ENCODE measurements at places on chromosomes 1 and 21.

GRCh38 chr21:14862794-14863720, 201.7 kb downstream of the NRIP1 start:
- DNase-seq: no peak

DNA sequence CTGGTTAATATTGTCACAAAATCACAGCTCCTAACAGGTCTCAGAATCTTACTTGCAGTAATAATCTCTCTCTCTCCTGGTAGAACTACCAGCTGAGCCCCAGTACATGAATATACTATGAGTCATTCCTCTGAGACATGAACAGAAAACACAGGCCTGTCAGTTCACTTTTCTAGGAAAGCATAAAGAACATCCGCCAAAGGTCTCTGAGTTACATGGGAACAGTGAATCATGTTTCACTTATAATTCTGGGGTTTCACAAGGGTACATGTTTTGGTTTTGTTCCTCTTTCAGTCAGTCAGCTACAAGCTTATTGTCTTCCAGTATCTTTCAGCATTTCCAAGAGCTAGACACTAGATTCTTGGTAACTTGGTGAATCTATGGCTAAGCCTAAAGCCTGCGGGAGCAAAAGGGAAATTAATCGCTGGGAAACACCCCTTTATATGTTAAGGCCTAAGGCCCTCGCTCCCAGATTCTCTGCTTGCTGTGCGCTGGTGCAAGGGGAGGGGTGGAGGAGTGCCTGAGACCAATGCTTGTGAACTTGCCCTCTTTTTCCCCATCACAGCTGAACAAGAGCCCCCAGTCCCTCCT, 31.7 kb downstream of the IFNGR2 start:
- no peak for DNase-seq

GRCh38 chr1:230760360-230760827, 13.2 kb downstream of the CAPN9 start:
- DNase-seq: no peak

DNA sequence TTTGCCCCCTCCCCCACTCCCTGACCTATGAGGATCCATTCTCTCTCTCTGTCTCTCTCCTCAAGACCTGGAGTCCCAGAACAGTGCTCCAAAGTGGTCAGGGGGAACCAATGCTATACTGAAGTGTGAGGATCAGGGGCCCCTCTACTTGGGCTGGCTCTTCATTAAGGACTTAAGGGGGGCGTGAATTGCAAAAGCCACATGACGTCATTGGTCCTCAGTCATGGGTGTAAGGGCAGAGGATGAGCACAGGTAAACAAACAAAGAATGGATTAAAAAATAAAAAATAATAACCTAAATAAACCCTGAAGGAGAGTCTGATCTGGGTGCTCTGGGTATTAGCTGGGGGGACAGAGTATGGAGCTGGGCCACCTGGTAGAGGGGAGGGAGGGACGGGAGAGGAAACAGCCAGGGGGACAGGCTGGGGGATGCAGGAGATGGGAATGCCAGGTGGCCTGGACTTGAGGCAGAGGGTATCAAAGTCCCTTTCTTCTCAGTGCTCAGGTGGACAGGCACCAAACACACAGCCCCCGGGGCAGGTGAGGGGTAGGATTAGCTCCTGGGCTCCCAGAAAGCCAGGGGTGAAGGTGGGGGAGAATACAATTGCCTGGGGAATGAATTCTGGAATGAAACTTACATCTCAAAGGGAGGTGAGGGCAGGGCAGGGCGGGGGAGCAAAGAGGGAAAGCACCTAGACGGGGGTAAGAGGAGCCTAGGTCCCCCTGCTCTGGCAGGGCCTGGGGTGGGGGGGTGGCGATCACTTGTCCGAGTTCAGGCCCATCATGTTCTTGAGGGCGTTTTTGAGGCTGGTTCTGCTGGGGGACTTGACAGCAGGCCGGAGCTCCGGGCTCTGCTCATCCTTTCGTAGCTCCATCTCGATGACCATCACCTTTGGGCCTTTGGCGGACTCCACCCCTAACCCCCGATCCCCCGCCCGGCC, 4.6 kb downstream of the MPZ start:
- DNase-seq: no peak

DNA sequence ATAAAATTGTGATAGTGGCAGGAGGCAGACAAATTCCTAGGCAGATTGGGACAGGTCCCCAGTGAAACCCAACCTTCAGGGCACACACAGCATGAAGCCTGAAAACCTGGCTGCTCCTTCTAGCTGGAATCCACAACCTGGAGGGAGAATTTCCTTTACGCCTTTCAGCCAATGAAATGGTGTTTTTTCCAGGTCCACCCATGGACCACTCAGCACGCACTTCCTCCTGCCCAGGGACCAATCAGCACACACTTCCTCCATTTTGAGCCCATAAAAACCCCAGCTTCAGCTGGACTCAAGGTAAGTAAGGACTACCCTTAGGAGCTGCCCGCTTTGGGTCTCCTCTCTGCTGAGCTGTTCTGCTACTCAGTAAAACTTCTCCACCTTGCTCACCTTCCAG, 120.1 kb downstream of the AKT3 start:
- no peak for DNase-seq

- no peak for DNase-seq
These were observed 401.1 kb upstream of the CHRM3 start for GRCh38 chr1:238985312-238985711.

GRCh38 chr1:232561381-232561780, 68.6 kb downstream of the SIPA1L2 start:
- no peak for DNase-seq

DNA sequence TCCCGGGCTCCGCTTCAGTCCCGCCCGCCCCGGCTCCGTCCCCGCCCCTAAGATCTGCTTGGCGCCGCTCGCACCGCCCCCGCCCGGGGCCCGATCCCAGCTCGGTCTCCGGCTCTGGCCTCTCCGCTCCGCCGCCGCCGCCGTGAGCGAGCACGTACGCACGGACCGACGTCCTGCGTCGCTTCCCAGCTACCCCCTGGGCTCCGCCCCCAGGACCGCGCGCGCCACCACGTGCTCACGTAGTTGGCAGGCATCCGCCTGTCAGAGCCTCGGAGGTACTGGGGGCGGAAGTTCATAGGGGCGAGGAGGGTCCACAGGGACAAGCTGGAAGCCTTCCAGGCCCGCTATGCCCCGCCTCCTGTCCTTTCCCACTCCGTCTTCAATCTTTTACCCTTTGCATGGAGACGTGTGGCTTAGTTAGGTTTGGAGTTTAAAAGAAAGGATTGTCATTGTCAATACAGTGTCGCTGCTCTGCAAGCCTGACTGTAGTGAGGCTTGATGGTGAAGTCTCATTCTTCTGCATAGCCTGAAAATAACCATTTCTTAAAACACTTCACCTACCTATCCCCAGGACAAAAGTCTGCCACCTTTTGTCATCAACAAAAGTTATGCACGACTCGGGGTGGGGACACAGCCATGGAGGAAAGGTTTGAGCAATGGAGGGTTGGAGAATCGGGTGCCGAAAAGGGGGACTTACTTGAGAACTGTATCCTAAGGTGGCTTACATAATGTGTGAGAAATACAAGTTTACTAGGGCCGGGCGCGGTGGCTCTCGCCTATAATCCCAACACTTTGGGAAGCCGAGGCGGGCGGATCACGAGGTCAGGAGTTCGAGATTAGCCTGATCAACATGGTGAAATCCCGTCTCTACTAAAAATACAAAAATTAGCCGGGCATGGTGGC, at the start of gene CLK2:
CLK2 (minus strand) TSS at position 162 of the 903 bp plus-strand sequence. CDS start 2,527 bp downstream, outside the sequence.
- DNase-seq: peak; percentile 86

DNA sequence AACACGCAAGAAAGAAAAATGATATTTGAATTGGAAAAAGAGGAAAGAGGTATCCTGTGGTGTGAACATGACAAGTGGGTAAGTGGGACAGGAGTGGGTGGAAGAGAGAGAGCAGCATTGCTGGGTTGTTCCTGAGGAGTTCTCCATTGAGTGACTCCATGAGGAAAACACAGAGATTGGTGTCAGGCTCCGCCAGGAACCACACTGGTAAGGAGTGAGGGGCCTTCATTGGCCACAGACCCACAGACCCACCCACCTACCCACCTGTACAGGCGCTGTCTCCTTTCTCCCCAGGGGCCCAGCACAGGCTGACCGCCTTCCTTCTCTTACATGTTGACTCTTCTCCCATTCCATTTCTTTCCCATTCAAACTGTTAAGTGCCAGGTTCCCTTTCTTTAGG, 20.9 kb downstream of the S100A7A start:
- DNase-seq: no peak

- no peak for DNase-seq
These were observed 47.6 kb downstream of the PEX14 start for GRCh38 chr1:10522322-10522860.
